ENCODE measurements at places on chromosomes 2 and 18.

- DNase-seq: no peak
These were observed 143.0 kb downstream of the ZEB2 start for GRCh38 chr2:144376926-144377325.

GRCh38 chr2:24632172-24632571 is 141.1 kb downstream of the NCOA1 start:
- no peak for DNase-seq

- DNase-seq: no peak
These were observed 121.7 kb upstream of the GLI2 start for GRCh38 chr2:120613742-120614571.

- no peak for DNase-seq
These were observed 107.3 kb upstream of the SLC8A1 start for GRCh38 chr2:40559175-40559574.

GRCh38 chr2:174796319-174796771 is 32.1 kb upstream of the CHRNA1 start:
- DNase-seq: no peak

DNA sequence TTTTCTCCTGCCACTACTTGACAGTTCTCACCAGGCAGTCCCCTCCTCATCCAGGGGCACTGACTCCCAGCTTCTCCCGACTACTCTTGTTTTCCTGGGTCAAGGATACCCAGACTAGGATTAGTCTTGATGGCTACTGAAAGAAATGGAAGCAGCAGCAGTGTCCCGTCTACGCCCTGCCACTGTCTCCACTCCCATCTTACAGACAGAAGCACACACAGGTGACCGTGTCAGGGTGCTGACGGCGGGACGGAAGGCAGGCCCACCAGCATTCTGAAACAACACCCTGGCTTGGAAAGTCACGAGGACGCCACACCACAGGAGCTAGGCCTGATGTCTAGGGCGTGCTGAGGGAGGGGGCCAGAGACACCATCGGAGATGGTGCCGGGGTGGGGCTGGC is 82.9 kb downstream of the KCTD1 start:
- DNase-seq: no peak

- DNase-seq: no peak
These were observed at the start of gene DQX1 for GRCh38 chr2:74525717-74526648. Gene DQX1 (minus strand): TSS chr2:74526231. CDS start chr2:74525729, 502 bp downstream.

GRCh38 chr18:10070561-10071000 is 156.8 kb downstream of the VAPA start:
- DNase-seq: no peak

GRCh38 chr2:200649724-200650123 is 63.9 kb downstream of the AOX1 start:
- no peak for DNase-seq

DNA sequence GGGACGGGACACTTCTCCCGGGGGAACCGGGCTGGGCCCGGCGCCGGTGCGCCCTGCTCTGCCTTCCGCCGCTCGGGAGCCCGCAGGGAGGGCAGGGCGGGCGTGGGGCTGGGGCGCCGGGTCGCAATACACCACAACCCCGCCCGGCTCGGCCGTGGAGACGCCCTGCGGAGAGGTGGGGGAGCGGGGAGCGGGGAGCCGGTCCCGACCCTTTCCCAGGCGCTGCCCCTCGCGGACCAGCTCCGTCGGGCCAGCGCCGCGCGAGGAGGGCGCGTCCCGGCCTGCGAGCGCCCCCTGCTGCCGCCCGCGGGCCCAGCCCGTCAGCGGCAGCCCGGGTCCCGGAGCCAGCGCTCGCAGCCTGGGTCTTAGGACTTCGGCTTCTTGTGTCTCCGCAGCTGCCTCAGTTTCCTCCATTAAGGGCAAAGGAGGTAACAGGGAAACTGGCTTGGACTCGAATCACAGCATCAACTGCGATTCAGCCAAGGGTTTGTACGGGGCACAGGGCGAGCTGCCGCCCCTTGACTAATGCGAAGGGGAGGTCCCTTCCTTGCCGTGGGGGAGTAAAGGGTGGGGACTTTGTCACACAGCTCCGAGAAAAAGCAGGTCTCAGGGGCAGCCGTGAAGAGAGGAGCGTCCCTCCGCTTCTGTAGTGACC is 635 bp upstream of the ADRA2B start:
- DNase-seq: no peak

DNA sequence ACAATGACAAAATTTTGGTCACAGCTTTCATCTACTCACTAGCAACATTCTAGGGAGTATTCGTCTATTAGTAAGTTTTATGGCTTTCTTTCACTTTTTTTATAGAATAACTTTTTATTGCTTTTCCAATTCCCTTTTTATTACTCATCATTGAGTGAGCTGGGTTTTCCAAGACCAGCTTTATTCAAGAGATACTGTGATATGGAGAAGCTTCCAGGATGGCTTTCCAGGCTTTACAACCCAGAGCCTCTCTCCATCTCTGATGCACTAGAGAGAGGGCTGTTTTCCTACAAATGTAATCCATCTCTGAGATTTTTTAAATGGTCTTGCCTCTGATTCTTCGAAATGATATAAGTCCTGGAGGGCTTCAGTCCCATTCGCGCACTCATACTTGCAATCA is 118.3 kb downstream of the LDLRAD4 start:
- DNase-seq: no peak

- no peak for DNase-seq
These were observed 305.9 kb upstream of the TMEFF2 start for GRCh38 chr2:192500550-192501200.

GRCh38 chr2:212064318-212064717 is 474.3 kb downstream of the ERBB4 start:
- no peak for DNase-seq

DNA sequence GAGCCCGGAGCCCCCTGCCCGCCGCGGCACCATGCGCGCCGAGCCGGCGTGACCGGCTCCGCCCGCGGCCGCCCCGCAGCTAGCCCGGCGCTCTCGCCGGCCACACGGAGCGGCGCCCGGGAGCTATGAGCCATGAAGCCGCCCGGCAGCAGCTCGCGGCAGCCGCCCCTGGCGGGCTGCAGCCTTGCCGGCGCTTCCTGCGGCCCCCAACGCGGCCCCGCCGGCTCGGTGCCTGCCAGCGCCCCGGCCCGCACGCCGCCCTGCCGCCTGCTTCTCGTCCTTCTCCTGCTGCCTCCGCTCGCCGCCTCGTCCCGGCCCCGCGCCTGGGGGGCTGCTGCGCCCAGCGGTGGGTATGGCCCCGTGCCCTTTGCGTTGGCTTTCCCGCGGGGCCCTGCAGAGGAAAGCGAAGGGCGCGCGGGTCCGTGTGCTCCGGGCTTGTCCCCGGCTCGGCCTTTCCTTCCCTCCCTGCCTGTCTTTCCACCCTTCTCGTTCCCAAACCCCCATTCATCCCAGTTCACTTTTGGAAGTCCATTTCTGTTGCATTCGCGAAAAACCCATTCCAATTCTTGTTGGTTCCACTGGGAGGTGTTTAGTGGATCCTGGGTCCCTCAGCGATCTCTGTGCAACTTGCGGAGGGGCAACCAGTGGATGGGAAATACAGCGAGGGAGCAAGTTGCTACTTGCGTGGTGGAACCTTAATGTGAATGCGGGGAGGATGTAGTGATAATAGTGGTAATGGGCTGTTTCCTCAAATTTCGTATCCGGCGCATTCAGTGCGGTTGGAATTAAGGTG is 599 bp downstream of the ADAM23 start:
- no peak for DNase-seq
